NCI-H187 treated with DMSO at 0.1 percent for 48 hours (cell line): ENCODE measurements at places on chromosomes 11 and 22.

DNA sequence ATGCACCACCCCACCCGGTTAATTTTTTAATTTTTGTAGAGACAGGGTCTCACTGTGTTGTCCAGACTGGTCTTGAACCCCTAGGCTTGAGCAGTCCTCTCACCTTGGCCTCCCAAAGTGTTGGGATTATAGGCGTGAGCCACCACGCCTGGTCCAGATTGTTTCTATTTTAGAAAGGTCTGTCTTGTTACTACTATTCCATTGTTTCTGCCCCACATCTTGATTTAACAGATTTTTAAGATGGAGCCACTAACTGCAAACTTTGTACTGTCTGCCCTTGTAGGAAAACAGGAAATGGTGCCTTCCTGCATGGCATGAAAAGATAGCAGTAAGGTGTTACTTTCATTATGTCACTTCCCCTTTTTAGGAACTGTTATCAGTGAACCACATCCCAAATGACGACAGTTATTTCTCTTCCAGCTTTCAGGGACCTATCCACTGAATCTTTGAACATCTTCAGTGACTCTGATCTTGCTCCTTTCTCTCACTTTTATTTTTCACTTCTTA, 23.2 kb downstream of the TAF1D start:
- DNase-seq, result no peak

DNA sequence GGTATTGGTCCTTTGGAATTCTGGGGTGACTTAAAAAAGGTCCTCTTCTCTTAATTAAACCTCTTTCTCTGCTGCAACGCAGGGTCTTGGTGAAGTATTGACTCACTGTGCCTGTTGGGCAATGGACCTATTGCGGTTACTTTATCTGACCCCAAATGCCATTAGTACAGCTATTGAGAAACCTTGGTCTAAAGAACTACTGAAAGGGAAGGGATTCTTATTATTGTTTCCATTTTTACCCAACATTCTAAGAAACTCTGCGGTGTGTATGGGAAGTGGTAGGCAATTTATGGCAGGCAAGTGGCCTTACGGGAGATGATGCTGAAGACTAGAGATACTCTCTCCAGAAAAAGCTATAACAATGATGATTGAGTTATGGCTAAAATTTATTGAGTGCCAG, 12.5 kb downstream of the SLC6A5 start:
- DNase-seq, result no peak

DNA sequence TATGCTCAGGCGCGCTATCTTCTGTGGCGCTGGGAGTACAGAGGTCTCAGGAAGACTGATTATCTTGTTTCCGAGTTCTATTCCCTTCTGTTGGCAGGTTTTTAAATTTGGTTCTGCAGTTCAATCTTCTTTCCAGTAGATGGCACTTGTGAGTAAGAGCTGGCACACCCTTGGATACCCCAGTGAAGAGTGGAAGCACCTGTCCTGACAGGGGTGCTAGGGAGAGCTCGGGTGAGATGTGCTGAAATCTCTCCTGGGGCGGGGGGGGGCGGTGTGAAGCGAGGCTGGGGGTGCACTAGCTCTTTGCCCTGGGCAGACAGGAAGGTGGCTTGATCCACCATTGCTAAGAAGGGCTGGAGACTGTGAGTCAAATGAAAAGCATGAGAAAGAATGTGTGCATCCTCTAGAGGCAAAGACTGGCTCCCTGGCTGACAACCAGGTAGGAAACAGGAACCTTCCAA, 679.9 kb upstream of the CCDC179 start:
- peak; percentile 41 for DNase-seq

GRCh38 chr22:46031066-46031465, 54.1 kb upstream of the WNT7B start:
- DNase-seq, result no peak

- DNase-seq, result no peak
Observed at GRCh38 chr11:65218446-65218845, 36.7 kb downstream of the CAPN1 start.

DNA sequence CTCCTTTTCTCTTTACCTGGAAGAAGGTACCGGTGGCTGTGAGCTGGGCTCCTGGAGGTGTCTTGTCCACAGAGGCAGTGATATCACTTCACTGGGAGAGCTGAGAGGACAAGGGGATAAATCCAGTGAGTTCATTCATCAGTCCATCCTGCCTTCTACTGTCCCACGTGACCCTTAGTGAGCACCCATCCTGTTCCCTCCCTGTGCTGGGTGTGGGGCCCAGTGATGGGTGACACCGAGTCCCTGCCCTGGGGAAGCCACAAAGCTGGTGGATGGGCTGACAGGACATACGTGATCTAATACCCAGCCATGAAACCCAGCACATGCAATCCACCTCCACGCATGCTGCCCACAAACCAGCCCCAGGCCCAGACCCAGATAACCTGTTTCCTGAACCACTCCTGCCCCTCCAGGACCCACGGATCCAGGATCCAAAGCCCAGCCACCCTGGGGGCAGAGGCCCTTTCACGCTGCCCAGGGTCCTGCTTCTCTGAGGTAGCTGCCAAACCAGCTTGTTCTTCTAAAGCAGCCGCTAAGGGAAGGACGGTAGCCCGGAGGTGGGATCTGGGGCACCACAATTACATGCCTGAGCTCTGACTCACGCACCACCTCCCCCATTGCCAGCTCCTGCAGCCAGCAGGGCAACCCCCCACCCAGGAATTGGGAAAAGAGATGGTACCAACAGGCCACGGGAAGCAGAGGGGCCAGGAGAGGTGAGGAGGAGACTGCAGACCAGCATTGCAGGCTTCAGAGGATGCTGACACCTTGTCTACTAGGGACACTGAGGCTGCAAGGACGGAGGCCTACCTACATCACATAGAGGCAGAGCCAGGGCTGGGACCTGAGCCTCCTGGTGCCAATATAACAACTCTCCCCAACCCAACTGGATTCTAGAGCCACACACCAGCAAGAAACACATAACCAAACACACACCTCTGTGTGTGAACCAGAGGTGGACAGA, 35.2 kb downstream of the GDPD5 start:
- no peak for DNase-seq

- no peak for DNase-seq
Observed at GRCh38 chr22:30902496-30903357, 65.8 kb downstream of the MORC2 start.

DNA sequence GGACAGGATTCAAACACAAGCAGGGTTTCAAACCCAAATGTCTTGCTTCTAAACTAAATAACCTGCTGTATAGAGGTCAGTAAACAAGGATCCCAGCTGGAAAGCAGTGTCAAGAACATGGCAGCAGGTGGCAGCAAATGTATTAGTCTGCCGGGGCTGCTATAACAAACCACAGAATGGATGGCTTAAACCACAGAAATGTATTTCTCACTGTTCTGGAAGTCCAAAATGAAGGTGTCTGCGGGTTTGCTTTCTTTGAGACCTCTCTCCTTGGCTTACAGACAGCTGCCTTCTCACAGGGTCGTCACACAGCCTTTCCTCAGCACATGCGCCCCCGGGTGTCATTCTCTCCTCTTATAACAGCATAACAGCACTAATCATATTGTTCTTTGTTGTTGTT, 65.1 kb upstream of the LRRC55 start:
- no peak for DNase-seq

GRCh38 chr11:2140411-2141400, 1.5 kb upstream of the IGF2 start:
- no peak for DNase-seq

- no peak for DNase-seq
Observed at GRCh38 chr22:20659258-20659657, 114.7 kb upstream of the SERPIND1 start.

GRCh38 chr22:24894220-24894975, 52.1 kb downstream of the LHFPL7 start:
- DNase-seq, result no peak
